Liver (tissue), 10 donors: ENCODE measurements at places on chromosomes 12 and 14. TPM values are rescaled to one million over a fixed set of nuclear protein-coding genes. Genes with fewer than 3 reads are reported as not detected.
A peak's percentile ranks its signal among the peaks of the same experiment; 100 is the strongest.

Gene BEGAIN
- 0.47 TPM for total RNA-seq

Gene LRP1-AS
- not detected for total RNA-seq

Gene KRT71
- not detected for total RNA-seq

Gene LRRC10
- not detected for total RNA-seq

Gene CACNA2D4
- 2.8 TPM for total RNA-seq

Gene SMCO2
- total RNA-seq, result not detected

Gene ATP23
- total RNA-seq, result 4.1 TPM

Gene NOXRED1
- total RNA-seq, result 0.19 TPM

Gene BEST3
- 0.89 TPM for total RNA-seq

Gene HOXC11
- total RNA-seq, result not detected

Gene ABCC9
- total RNA-seq, result 2.7 TPM

GRCh38 chr12:15225136-15225862 is 4.1 kb upstream of the RERG start:
- no peak for DNase-seq

GRCh38 chr14:100604121-100604501 is 16.9 kb upstream of the BEGAIN start:
- no peak for DNase-seq

DNA sequence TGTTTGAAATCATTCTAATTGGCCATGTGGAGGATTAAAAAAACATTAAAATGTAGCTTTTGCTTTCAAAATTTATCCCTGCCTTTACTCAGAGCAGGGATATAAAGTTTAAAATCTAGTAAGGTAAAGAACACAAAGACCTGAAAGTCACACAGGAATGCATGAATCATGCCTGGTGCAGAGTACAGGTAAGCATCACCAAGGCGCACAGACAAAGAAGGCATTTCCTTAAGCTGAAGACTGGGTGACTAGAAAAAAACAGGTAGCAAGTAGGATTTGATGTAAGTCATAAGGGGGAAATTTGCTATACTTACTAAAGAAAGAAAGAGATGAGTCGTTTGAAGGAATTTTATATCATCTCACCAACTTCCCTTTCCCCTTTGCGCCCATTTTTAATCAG is 405.6 kb downstream of the GXYLT1 start:
- DNase-seq, result no peak

DNA sequence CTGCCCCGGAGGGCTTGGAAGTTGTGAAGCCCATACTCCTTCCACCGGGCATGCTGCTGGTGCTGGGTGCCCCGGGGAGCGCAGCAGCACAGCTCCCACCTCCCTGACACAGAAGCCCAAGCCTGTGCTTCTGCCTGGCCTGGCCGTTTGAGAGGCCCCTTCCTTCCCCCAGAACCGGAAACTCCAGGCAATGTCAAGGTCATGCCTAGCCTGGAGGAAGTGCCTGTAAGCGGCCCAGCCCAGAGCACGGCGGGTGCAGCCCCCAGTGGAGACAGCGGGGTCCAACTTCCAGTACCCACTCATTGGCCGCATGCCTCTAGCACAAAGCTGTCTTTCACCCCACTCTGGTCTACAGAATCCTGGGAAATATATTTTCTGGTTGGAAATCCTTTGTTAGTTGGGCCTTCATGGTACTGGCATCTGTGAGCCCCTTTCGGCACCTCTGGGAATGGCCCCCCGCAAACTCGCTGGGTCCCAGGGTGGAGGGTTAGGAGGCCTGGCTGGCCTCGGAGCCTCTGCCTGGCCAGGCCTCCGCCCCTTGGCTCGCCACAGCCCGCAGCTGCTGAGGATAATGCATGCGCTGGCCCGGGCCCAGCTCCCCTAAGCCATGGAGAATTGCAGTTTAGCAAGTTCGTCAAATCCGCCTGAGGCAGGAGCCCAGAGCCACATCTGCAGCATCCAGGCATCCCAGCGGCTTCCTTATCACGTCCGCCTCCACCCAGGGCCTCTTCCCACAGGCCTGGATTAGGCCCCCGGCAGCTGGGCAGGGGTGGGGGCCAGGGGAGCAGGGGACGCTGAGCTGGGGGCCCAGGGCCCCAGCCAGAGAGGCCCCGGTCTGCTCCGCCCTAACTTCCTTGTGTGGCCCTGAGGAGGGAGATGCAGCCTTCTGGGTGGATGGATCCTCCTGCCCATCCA is 48.9 kb upstream of the DLK1 start:
- DNase-seq, result peak; percentile 66

GRCh38 chr14:71267007-71267513 is 359.8 kb downstream of the PCNX1 start:
- DNase-seq, result no peak

DNA sequence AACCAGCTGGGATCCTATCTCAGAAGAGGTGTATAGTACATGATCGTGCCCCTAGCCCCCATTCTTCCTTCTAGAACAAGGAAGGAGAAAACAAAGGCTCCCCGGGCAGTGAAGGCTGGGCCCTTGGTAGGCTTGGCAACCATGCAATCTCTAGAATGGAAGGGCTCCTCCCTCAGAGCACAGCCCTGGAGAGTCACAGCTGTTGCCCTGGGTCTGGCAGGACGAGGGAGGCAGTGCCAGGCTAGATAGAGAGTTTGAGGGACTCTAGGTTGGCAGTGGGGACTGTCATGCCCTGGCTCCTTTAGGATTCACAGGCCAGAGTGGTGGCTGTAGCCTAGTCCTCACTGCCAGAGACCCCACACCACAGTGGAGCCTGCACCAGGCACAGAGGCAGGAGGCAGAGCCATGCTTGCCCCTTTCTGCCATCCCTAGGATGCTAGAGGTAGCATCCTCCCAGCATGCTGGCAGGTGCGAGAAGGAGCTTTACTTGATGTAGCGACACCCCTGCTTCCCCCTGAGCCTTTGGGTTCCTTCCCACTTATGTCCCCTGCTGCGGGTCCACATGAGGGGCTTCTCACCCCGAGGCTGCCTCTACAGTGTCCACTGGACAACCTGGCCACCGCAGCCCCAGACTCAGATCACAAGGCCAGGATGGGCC is 33.4 kb upstream of the CIPC start:
- no peak for DNase-seq

DNA sequence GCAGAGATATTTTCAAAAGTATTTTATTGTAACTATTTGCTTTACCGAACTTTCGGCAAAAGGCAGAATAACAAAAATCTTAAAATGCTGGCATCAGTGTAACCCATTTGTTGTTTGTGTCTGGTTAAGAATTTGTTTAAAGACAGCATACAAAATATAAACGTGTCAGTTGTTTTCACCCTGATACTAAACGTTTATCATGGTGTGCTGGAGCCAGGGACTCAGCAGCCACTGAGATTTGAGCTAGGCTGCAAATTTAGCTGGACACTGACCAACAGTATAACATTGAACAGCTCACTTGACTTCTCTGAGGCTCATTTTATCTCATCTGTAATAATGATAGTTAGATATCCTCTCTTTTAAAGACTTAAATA is 183.7 kb downstream of the TMTC3 start:
- no peak for DNase-seq

DNA sequence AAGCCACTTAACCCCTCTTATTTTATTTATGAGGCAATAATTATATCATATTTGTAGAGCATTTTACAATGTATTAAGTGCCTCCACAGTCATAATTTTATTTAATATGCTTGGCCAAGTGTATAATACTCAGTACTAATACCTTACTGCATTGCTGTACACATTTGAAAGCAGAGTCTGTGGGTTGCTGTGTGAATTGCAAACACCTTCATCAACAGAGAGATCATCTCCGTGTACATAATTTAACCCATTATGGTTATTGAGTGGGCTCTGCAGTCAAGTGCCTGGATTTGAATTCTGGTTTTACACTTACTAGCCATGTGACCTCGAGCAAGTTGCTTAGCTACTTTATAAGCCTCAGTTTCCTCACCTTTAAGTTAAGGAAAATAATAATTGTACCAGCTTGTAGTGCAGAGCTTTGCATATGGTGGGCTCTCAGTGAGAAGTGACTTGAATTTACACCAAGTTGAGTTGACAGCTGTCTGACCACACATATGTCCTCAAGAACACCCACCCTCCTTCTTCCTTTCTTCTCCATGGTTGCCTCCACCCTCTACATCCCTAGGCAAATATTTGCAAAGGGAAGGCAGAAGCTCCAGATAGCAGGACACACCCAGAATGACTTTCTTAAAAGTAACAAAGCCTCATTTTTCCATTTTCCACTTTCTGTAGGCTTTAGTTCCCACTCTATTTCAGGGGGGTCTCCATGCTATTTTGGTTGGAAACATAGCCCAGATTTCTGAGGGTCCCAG is 12.3 kb downstream of the CRACR2A start:
- no peak for DNase-seq

GRCh38 chr14:92945959-92946846 is 23.3 kb downstream of the CHGA start:
- DNase-seq, result no peak

DNA sequence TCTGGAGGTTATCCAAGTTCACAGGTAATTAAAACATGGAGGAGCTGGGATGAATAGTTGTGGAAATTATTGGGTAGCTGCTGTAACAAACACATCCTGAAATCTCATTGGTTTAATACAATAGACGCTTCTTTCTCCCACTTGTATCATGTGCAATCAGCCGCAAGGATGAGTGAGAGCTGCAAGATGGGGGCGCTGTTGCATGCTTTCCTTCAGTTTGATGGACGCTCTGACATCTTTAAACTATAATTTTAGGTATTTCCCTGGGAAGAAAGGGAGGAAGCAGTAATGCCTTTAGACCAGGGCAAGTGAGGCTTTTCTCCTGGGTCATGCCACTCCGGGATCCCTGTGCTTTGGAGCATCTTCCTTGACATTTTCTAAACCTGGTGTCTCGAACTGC is 178.7 kb downstream of the PAWR start:
- no peak for DNase-seq

DNA sequence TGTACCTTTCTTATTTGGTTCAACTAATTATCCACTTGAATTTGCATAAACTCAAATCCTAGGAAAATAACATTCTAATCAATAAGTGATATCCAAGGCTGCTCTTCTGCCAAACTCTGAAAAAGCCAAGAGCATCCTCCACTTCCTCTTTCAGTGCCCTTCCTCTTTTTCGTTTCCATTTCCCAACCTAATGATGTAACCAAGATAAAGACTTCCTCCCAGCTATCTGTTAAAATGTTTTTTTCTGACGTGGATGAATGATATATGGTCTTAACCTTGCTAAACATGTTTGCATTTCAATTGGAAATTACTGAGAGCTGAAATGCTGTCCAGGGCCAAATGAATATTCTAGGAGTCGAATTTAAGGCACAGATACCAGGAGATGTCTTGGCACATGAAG is 459.5 kb upstream of the PDE3A start:
- DNase-seq, result no peak
